ENCODE measurements at places on chromosomes 11 and 22. TPM values are rescaled to one million over a fixed set of nuclear protein-coding genes. Genes with fewer than 3 reads are reported as not detected.
A peak's percentile ranks its signal among the peaks of the same experiment; 100 is the strongest.

Gene CHADL
- total RNA-seq, result not detected

Gene SMTNL1
- not detected for total RNA-seq

Gene KREMEN1
- total RNA-seq, result 5.4 TPM

Gene TMEM151A
- total RNA-seq, result 0.55 TPM

Gene OR8G5
- not detected for total RNA-seq

Gene MIAT
- total RNA-seq, result 3.3 TPM

Gene RSF1
- 85.6 TPM for total RNA-seq

Gene LARGE1
- 17.6 TPM for total RNA-seq

Gene SSTR3
- not detected for total RNA-seq

Gene C22orf42
- total RNA-seq, result not detected

Gene PHLDA2
- total RNA-seq, result 96.1 TPM

DNA sequence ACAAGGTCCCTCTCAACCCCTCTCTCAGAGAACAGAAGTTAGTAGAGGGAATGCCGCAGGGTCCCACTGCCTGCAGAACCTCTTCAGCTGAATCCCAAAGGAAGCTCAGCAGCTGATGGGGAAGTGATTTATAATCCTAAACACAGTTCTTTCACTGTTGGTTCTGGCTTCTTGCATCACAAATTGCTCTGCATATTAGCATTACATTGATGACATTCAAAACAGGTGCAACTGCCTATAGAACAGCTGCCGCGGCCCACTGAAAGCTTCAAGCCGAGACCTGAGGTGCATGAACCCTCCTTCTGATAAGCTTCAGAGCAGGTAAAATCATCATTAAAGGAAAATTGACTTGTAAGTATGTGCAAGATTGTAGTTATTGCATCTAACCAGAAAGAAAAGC, 75.2 kb upstream of the KIRREL3 start:
- peak; percentile 25 for DNase-seq

GRCh38 chr22:30267382-30268302, 991 bp upstream of the OSM start:
- no peak for DNase-seq

DNA sequence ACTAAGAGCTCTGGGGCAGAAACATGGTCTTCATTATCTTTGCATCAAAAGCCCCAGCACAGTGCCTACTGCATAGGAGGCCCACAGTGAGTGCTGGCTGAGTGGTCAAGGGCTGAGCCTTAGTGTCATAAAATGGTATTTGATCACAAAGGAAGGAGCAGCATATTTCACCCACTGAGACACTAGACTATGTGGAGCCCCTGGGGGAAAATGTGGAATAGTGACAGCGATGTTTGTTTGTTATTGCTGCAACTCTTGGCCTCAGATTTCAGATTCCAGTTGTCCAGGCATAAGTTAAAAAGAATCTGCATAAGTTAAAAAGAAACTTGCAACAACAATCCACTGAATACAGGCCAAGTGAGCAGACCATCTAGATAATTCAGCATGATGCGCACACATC, 7.0 kb downstream of the KIRREL3 start:
- DNase-seq, result no peak

DNA sequence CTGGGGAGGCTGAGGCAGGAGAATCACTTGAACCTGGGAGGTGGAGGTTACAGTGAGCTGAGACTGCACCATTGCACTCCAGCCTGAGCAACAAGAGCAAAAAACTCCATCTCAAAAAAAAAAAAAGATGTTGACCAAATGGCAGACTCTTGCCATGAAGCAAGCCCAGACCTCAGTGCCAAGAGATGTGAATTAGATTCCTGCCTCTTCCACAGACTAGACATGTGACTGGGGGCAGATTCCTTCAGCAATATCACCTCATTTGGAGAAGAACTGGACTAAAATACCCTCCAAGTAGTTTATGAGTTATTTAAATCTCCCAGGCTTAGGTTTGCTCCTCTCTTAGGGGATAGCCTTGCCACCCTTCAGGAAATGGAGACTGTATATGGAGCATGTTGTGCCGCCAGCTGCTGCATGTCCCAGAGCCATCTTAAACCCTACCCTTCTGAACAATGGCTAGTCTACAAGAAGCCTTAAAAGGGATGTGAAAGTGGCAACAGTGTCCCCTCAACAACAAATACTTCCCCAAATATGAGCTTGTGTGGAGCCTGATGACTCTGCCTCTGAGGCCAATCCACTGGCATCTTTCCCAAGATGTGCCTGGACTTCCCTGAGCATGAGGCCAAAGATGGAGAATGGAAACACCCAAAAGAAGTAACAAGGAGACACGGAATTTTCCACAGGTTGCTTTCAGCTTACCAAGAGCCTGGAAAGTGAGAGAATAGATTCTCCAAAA, 763 bp upstream of the MS4A7 start:
- DNase-seq, result no peak

DNA sequence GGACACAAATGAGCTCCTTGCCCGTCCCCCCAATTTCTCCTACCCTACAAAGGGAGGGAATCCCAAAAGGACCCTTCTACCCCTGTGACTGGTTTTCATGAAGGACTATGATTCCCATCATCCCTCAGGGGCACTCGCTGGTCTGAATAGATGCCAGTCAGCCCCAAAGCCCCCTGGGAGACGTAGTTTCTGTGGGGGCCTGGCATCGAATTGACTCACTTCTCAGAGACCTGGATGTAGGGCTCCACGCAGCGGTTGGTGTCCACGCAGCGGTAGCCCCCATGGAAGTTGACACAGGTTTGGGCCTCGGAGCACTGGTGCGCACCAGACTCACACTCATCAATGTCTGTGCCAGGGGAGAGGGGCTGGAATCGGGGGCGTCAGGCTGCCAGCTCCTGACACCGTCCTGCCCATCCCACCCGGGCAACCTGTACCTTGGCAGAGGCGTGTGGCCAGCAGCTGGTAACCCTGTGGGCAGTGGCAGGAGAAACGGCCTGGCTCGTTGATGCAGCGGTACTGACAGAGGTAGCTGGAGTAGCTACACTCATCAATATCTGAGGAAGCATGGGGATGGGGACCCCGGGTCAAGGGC, 4.4 kb downstream of the EFEMP2 start:
- DNase-seq, result no peak

GRCh38 chr22:37989146-37990045, 5.0 kb upstream of the SOX10 start:
- DNase-seq, result no peak

- DNase-seq, result no peak
Observed at GRCh38 chr11:90100431-90100830, 14.7 kb downstream of the UBTFL1 start.

- no peak for DNase-seq
Observed at GRCh38 chr11:64001484-64002420, 15.5 kb downstream of the OTUB1 start.

- DNase-seq, result no peak
Observed at GRCh38 chr11:86427441-86427840, 52.8 kb downstream of the CCDC81 start.

- no peak for DNase-seq
Observed at GRCh38 chr11:98195300-98195699, 825.4 kb upstream of the CNTN5 start.

GRCh38 chr11:5291207-5291838, 10.4 kb downstream of the OR51B4 start:
- DNase-seq, result no peak

GRCh38 chr22:44691796-44692661, 10.0 kb upstream of the PRR5 start:
- no peak for DNase-seq

- no peak for DNase-seq
Observed at GRCh38 chr11:11742486-11742885, 99.3 kb upstream of the USP47 start.

- no peak for DNase-seq
Observed at GRCh38 chr11:119975561-119976152, 162.3 kb downstream of the TRIM29 start.

- no peak for DNase-seq
Observed at GRCh38 chr11:91293119-91293518, 931.5 kb upstream of the FAT3 start.

- no peak for DNase-seq
Observed at GRCh38 chr11:111081021-111081511, 164.5 kb upstream of the POU2AF2 start.

GRCh38 chr22:19827341-19828034, 27.2 kb downstream of the GNB1L start:
- DNase-seq, result no peak

DNA sequence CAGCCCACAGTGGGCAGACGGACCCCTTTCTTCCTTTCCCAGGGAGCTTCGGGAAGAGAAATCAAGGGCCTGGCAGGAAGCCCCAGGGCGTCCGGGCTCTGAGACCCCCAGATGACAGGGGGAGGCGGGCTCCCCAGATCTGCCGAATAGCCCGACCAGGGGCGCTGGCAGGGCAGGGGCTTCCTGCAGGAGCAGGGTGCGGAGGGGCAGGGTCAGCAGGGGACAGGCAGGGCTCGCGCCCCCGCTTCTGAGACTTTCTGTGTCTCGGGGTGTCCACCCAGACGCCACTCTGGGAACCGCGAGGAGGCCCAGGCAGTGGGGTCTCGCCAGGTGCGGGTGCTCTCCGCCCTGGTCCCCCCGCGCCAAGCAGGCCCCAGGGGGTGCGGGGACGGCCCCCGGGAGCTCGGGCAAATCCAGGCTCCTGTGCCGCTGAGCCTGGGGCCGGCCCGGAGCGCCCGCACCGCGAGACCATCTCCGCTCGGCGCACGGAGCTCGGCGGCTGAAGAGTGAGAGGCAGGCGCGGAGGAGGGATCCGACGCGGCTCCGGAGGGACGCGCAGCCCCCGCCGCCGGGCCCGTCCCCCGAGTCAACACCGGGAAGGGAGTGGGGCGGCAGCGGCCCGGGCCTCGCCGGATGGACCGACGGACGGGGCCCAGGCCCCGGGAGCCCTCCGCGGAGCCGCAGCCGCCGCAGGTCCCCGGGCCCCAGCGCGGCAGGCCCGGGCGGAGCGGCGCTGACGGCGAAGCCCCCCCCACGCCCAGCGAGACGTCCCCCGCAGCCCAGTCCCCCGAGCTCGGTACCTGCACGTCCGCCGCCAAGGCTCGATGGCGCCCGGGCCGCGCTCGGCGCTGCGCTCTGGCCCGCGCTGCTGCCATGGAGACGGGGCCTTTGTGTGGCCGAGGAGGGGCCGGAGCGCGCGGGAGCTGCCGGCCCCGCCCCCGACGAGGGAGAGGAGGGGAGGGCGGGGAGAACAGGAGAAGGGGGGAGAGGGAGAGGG, at the start of gene PLXNB2:
Gene PLXNB2 (minus strand): TSS at position 894 of the 997 bp plus-strand sequence. CDS start 17,062 bp downstream, outside the sequence.
- no peak for DNase-seq

- DNase-seq, result no peak
Observed at GRCh38 chr22:37482244-37482643, 3.9 kb downstream of the MFNG start.

DNA sequence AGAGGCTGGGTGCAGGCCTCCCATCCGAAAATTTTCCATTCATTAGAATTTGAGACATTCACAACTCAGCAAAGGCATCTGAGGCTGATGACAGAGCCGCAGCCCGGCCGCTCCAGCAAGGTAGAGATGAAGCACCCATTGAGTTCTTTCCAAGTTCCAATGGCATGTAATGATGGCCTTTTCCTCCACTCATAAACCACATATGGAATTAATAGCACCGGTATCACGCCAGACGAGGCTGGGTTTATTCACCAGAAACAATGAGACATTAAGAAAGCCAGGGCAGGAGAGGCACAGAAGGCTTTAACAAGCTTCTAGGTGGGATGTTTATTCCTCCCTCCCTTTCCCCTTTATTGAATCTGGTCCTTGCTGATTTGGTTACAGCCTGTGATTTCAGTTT, 534.4 kb downstream of the MN1 start:
- DNase-seq, result no peak

DNA sequence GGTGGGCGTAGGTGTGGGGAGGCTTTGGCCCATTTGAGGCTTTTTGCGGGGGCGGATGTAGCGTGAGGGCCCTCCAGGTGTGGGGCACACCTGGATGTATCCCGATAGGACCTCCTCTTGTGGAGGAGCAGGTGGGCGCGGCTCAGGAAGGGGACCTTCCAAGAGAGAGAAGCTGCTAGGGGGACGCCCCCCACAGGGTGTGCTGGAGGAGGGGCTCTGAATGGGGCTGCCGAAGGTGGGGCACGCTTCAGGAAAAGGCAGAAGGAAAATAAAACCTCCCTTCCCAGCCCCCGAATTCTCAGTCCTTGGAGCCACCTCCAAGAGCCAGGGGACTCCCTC, 621 bp downstream of the SGSM1 start:
- DNase-seq, result no peak

DNA sequence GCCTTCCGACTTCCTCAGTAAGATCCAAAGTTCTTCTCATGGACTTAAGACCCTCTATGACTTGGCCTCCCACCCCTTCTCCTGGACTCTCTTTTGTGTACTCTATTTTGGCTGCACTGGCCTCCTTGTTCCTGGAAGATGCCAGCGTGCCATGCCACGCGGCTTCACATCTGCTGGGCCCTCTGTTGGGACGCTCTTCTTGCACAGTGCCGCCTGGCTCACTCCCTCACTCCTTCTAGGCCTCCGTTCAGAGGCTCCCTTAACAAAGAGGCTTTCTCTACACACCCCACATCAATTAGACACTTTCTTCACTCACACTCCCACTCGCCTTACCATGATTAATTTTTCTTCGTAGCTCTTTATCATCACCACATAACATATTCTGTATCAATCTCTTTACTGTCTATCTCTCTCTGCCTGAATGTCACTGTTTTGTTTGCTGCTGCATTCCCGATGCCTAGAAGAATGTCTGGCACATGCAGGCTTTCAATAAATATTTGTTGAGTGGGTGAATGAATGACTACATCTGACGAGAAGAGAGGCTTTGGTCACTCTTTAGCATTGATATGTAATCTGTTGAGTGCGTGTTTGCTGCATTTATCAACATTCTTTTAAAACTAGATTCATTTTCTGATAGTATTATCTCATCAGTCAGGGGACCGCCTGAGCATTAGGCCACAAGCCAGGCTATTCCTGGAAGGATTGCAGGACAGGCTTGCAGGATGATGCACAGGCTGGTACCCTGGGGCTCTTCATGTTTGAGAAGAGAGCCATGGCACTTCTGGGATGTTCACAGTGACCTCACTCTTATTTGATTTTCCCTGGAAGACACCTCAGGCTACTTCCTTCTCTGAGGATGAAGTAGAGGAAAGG, 60.6 kb upstream of the AMPD3 start:
- DNase-seq, result no peak
